ENCODE measurements at places on chromosomes 4 and X.

- no peak for DNase-seq
Measured at GRCh38 chrX:18927558-18927957, 56.4 kb downstream of the PHKA2 start.

DNA sequence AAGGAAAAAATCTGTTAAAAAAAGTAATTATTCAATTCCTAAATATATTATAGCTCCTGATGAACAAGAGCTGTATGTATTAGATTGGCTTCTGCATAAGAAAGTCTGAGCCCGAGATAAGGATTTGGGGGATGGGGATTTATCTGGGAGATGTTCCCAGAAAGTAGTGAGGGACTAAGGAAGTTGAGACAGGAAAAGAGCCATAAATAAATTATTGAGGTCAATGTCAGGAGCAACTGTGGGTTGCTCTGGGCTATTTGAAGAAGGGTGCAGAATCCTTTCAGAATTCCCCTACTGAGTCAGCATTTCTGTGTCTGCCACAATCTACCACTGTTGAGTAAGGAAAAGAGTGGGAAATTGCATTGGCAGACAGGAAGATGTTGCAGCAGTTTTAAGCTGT, 3.1 kb upstream of the TDO2 start:
- no peak for DNase-seq

DNA sequence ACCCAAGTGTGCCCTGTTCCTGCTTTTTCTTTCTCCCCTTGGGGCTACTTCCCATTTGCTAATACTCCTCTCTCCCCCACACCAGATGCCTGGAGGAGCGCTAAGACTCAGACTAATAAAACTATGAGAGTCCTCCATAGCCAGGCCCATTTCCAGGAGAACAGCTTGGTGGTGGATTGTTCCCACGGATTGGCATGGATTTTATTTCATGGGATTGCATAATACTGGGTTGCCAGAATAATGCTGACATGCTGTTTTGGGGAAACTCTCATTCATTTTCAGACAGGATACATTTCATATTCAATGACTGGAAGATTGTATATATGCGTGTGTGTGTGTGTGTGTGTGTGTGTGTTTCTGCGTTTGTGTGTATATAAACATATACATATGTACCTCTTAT, 447.5 kb upstream of the PITX2 start:
- no peak for DNase-seq

- DNase-seq = no peak
Measured at GRCh38 chr4:128670513-128670912, 139.0 kb upstream of the JADE1 start.

DNA sequence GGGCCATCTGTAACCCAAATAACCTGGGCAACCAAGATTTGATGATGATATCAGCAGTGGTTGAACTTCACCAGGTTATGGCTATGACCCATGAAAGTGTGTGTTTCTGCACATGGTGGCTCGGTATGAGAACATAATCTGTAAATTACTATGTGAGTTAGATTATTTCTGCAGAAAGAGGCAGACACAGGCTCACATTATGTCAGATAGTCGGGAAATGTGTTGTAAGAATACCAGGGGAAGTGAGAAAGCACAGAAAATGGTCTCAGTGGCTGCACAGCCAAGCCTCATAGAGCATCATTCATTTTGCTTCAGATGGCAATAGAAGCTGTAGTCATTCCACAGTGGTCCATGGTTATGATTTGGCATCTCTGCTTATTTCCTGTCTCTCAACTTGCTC, 63.0 kb upstream of the RBPJ start:
- DNase-seq = no peak

DNA sequence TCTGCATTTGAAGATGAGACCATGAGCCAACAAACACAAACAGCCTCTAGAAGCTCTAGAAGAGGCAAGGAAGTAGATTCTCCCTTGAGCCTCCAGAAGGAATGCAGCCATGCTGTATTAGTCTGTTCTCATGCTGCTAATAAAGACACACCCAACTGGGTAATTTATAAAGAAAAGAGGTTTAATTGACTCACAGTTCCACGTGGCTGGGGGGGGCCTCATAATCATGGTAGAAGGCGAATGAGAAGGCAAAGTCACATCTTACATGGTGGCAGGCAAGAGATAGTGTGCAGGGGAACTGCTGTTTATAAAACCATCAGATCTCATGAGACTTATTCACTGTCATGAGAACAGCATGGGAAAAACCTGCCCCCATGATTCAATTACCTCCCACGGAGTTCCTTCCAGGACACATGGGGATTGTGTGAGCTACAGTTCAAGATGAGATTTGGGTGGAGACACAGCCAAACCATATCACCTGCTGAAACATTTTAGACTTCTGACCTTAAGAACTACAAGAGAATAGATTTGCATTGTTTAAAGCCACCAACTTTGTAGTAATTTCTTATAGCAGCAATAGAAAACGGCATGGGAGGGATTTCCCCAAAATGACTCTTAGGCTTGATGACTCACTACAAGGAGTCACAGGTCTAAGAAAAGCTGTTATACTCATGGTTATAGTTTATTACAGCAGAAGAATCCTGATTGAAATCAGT, 284.4 kb upstream of the SFRP2 start:
- no peak for DNase-seq

- no peak for DNase-seq
Measured at GRCh38 chr4:158239196-158239595, 28.9 kb downstream of the TMEM144 start.

- DNase-seq = no peak
Measured at GRCh38 chr4:71261633-71262121, 77.1 kb upstream of the SLC4A4 start.

DNA sequence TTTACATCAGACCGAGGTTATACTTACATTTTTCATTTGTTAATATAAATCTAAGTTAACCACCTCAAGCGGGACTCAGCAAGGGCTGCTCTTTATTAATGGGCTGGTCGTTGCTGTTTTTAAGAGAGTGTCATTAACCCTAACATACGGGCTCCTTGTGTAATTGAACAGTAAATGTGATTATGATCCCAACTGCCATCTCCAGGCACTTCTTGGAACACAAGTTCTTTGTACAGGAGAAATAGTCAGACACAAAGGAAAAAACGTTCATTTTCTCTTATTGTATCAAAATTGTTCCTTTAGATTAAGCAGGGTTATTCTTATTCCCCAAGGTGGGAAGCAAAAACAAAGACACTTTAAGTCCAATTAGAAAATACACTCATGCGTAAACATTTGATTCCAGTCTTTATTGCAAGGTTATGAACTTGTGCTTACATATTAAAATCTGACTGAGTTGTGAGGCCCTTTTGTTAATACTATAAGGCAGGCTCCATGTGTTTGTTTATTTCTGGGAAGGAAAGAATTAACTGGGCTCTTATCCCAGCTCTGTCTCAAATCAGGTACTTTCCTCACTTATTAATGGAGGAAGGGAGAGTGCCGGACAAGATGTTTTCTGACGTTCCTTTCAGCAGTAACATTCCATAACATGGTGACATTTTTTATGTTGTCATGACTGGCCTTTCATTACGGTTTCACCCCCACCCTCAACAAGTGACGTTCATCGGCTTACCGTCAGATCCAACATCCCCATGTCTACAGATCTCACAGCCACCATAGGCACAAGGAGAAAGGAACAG, 95.9 kb downstream of the RASL11B start:
- no peak for DNase-seq

- no peak for DNase-seq
Measured at GRCh38 chrX:24080704-24081103, 25.9 kb downstream of the EIF2S3 start.

DNA sequence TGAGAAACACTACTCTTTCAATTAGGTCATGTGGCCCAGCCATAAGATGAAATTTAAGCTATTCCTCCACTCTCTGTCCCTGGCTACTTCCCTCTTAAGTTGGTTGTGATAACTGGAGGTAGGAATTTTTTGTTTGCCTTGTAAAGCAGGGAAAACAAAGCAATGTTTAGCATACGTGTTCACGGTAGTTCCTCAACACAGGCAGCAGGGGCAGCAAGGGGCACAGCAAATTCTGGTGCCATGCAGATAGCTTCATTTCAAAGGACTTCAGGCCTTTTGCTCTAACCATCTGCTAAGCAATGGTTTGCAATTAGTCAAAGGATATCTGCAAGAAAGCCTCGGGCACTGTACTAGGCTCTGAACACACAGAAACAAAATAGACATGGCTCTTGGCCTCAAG, 330.2 kb downstream of the ZIC3 start:
- no peak for DNase-seq

GRCh38 chrX:152989292-152989658, 4.6 kb downstream of the PNMA5 start:
- DNase-seq = no peak

DNA sequence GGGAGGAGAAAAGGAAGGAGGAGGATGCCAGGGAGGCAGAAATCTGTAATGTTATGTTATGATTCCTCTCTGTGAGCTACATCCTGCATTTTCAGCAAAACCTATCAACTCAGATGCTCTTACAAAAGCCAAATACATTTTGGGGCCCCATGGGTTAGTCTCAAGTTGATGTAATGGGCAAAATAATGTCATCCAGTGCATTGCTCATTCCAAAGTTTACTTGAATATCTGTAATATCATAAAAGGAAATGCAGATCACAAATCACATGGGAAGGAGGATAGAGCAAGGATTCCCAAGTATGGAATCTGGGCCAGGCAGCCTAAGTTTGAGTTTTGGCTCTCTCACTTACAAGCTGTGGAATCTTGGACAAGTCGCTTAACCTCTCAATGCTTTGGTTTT, 74.9 kb upstream of the SOD3 start:
- DNase-seq = no peak

DNA sequence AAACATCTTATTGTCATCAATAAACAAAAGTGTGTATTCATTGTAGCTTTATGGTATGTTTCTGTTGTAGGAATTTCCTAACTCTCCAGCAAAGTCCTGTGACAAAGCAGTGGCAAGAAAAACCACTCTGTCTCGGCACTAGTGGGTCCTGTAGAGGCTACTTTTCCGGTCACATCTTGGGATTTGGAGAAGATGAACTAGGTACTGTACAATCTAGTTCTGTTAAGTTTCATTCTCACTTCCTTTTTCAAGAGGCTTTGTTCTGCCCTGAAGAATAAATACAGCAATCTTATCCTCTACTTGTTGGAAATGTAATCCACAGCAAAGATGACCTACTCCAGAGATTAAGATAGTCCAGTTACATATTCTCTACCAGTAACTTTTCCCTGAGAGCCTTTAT, 69.3 kb downstream of the HHIP start:
- no peak for DNase-seq

DNA sequence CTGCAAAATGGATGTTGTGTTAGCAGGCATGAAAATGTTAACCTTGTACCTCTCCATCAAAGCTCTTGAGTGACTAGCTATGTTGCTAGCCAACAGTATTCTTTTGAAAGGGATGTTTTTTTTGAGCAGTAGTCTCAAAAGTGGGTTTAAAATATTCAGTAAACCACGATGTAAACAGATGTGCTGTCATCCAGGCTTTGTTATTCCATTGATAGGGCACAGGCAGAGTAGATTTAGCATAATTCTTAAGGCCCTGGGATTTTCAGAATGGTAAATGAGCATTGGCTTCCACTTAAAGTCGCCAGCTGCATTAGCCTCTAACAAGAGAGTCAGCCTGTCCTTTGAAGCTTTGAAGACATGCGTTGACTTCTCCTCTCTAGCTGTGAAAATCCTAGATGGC, 18.4 kb downstream of the FGF2 start:
- DNase-seq = no peak

DNA sequence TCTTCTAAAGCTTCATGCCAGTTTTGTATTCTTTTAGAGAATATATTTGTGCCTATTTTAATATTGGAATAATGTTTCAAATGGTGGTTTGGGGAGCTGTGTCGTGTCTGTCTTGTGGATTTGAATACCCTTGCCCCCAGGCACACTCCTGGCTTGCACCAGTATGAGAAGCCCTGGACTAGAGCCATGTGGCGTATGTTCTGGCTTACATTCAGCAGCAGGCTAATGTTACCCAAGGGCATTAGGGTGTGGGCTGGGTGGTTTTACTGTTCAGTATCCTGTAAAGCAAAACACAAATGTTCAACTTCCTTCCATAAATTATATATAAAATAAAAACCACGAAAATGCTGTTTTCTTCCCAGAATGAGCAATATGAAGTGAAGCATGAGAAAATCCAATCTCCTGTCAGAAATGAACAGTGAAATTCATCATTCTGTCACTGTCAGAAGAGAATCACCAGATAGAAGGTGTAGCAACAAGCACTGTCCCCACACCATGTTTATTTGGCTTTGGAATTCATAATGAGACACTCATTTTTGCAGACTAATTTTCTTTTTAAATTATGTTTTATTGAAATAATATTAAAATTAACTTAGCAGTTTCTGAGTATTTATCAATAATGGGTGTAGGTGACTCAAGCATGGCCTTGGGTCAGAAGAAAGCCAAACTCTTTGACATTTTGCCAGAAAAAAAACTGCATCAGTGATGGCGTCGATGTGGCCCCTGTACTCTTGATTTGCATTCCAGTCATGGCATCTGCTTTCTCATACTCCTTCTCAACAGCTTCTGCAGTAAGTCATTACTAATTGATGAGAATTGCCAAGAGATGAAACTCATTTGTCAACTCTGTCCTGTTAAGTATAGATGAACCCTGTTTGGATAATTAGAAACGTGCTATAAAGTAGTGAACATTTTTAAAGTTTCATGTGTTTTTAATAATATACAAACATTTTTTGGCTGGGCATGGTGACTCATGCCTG, 43.8 kb downstream of the WWC2 start:
- no peak for DNase-seq

GRCh38 chrX:69158166-69158980, 6.9 kb downstream of the PJA1 start:
- no peak for DNase-seq

GRCh38 chrX:103716962-103717361, 6.3 kb downstream of the TMEM31 start:
- DNase-seq = no peak

DNA sequence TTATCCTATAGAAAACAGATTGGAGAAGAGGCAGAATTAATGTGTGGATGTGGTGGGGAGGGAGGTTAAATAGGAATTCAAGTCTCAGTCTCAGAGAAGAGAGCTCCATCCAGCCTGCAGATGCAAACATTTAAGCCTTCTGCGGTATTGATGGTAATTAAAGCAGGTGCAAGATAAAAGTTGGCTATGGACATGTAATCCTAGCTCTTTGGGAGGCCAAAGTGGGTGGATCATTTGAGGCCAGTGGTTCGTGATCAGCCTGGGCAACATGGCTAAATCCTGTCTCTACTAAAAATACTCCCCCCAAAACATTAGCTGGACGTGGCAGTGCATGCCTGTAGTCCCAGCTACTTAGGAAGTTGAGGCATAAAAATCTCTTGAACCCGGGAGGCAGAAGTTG, 332.7 kb downstream of the PABPC4L start:
- no peak for DNase-seq

- no peak for DNase-seq
Measured at GRCh38 chrX:139554376-139554775, 23.8 kb downstream of the F9 start.

DNA sequence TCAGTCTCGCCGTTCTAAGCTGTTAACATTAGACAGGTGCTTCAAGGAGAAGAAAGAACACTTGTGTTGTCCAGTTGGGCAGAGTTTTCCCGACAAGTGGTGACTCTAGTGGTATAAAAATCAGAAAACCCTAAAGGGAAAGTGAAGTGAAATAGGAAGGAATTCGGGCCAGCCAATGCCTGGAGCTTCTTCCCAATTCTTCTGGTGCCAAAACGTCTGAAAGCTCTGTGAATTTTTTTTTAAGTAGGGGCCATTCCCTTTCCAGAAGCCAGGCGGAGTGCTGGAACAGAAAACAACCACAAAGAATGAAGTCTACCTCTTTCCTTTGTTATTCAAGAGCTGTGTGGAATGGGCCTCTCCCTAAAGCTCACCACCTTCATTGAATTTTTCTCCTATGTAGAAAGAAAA, 43.1 kb upstream of the PPARGC1A start:
- DNase-seq = no peak
